ENCODE measurements at places on chromosomes 13 and 19. TPM values are rescaled to one million over a fixed set of nuclear protein-coding genes. Genes with fewer than 3 reads are reported as not detected.

DNA sequence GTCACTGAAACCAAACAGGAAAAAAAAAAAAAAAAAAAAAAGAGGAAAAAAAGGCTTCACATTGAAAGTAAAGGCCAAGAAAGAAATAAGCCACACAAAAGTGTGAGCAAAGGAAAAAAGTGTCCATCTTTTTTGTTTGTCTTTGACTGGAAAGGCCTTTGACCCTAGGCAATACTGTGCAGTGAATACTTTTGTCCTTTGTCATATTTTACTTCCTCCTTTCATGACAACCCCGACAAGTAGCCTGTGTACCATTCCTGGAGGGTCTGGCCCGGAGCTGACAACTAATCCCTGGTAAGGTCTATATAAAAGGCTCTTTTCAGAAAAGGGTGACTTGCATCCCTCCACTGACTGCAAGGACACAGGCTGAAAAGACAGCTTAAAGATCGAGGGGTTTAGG lies 12.9 kb upstream of the MICU2 start:
- H3K4me3 ChIP-seq, result no peak overlapping the region
- H3K36me3 ChIP-seq, result no peaks in the 10 kb centered on the region
- no peaks in the 10 kb centered on the region for H3K4me1 ChIP-seq
- peak; percentile 43 for DNase-seq
- no peak overlapping the region for H3K27ac ChIP-seq
- H3K27me3 ChIP-seq, result no peaks in the 10 kb centered on the region

GRCh38 chr19:39704181-39705044 lies at the start of gene LGALS14:
Gene LGALS14, plus strand, starts transcription at chr19:39704481. Its CDS starts 48 bp downstream, at chr19:39704529.
- DNase-seq, result no peak
- no peaks in the 10 kb centered on the region for H3K36me3 ChIP-seq
- H3K27me3 ChIP-seq, result peaks cover 10% of the 10 kb centered on the region
- no peak within 1 kb of the TSS for H3K27ac ChIP-seq
- no peak within 1 kb of the TSS for H3K4me3 ChIP-seq

DNA sequence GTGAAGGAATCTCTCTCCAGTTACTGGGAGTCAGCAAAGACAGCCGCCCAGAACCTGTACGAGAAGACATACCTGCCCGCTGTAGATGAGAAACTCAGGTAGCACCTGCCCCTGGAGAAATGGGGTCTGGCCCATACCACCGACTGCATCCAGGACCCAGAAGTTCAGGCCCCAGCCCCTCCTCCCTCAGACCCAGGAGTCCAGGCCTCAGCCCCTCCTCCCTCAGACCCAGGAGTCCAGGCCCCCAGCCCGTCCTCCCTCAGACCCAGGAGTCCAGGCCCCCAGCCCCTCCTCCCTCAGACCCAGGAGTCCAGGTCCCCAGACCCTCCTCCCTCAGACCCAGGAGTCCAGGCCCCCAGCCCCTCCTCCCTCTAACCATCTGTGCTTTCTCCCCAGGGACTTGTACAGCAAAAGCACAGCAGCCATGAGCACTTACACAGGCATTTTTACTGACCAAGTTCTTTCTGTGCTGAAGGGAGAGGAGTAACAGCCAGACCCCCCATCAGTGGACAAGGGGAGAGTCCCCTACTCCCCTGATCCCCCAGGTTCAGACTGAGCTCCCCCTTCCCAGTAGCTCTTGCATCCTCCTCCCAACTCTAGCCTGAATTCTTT lies 3.0 kb downstream of the APOC2 start:
- no peaks in the 10 kb centered on the region for H3K27me3 ChIP-seq
- H3K4me3 ChIP-seq, result no peak overlapping the region
- H3K4me1 ChIP-seq, result peaks cover 21% of the 10 kb centered on the region
- DNase-seq, result no peak
- H3K36me3 ChIP-seq, result no peaks in the 10 kb centered on the region

- no peaks in the 10 kb centered on the region for H3K27me3 ChIP-seq
- H3K27ac ChIP-seq, result no peak overlapping the region
- no peaks in the 10 kb centered on the region for H3K36me3 ChIP-seq
- no peak for DNase-seq
Measured at GRCh38 chr19:45804140-45804958, 10.8 kb downstream of the RSPH6A start.

DNA sequence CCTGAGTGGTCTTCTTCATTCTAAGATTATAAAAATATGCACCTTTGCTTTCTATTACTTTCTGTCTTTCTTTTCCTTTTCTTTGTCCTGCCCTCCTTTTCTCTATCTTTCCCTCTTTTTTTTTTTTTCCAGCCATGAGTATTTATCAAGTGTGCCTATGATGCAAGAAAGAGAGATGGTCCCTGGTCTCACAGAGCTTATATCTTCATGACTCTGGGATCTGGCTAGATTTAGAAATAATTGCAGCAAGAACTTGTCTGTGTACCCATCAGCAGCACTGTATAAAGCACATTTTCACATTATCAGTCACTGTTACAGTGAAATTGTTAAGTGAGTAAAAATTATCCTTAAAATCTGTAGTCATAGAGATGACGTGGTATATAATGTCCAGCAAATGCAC lies 31.6 kb upstream of the GAS6 start:
- no peak overlapping the region for H3K4me3 ChIP-seq
- no peaks in the 10 kb centered on the region for H3K4me1 ChIP-seq
- peaks cover 3% of the 10 kb centered on the region for H3K27me3 ChIP-seq

- H3K27me3 ChIP-seq, result no peaks in the 10 kb centered on the region
- H3K4me1 ChIP-seq, result no peaks in the 10 kb centered on the region
- no peaks in the 10 kb centered on the region for H3K36me3 ChIP-seq
- DNase-seq, result no peak
- no peak overlapping the region for H3K4me3 ChIP-seq
Measured at GRCh38 chr13:107324416-107325204, 756.7 kb upstream of the ARGLU1 start.

DNA sequence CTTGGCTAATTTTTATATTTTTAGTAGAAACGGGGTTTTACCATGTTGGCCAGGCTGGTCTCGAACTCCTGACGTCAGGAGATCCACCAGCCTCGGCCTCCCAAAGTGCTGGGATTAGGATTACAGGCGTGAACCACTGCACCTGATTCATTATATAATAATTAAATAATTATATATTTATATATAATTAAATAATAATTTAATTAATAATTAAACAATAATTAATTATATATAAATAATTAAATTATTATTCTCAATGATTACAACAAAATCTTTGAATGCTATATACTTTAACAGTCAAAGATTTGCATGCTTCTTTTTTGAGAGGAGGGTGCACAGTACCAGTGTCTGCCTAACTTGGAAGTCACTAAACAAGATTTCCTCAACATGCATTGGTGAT lies 872.3 kb downstream of the EFNB2 start:
- no peak overlapping the region for H3K27ac ChIP-seq
- H3K4me1 ChIP-seq, result no peaks in the 10 kb centered on the region
- no peaks in the 10 kb centered on the region for H3K27me3 ChIP-seq

GRCh38 chr13:106349080-106349931 lies 186.2 kb downstream of the EFNB2 start:
- H3K27ac ChIP-seq, result no peak overlapping the region
- H3K4me1 ChIP-seq, result no peaks in the 10 kb centered on the region
- H3K36me3 ChIP-seq, result no peaks in the 10 kb centered on the region
- peaks cover 17% of the 10 kb centered on the region for H3K27me3 ChIP-seq
- DNase-seq, result no peak

TUBB4A gene
- 166 TPM for total RNA-seq

ZNF135 gene
- 1.2 TPM for total RNA-seq

ZNF677 gene
- 9.5 TPM for total RNA-seq

ZNF486 gene
- total RNA-seq, result 3.0 TPM

All from adrenal gland (tissue), 19 donors.